ENCODE measurements at places on chromosomes 12 and 14. TPM values are rescaled to one million over a fixed set of nuclear protein-coding genes. Genes with fewer than 3 reads are reported as not detected.

DNA sequence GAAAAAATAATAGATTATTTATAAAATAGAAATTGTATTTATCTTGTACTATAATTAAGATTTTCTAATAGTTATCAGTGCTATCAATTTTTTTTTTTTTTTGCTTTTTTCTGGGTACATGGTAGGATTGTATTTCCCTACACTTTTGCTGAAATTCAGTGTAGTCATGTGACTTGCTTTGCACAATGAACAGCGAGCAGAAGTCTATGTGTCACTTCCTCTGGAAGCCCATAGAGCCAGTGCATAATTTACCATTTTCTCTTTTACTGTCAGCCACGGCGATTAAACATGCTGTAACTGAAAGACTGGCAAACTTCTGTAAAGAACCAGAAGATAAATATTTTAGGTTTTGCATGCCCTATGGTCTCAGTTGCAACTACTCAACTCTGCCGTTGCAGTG lies 80.8 kb upstream of the PPP1R12A start:
- no peak for DNase-seq

GRCh38 chr12:118391836-118392235 lies 15.5 kb downstream of the SUDS3 start:
- DNase-seq: no peak

GRCh38 chr12:109796057-109796456 lies 37.1 kb downstream of the TRPV4 start:
- no peak for DNase-seq

GRCh38 chr12:64256166-64256800 lies 34.2 kb upstream of the KICS2 start:
- no peak for DNase-seq

DNA sequence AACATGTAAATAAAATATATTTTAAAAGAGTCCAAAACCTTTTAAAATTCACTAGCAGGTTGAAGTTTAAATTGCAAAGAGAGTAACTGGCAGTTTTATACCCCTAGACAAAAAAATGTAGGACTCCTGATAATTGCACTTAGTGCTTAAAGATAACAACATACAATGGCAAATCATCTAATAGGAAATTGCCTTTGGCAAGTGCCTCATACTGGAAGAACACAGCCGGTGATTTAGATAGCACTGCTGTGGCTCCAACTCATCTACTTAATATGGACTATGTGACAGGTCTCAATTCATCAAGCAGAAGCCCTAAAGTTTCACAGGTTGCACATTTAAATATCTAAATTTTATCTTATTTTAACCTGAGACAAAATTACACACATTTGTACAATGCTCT lies 13.4 kb downstream of the C12orf50 start:
- no peak for DNase-seq

The RNF212B gene
- total RNA-seq: not detected

The ZNF410 gene
- 38.3 TPM for total RNA-seq

The SARNP gene
- 22.6 TPM for total RNA-seq
